ENCODE measurements at places on chromosomes 3 and 15. TPM values are rescaled to one million over a fixed set of nuclear protein-coding genes. Genes with fewer than 3 reads are reported as not detected.

DNA sequence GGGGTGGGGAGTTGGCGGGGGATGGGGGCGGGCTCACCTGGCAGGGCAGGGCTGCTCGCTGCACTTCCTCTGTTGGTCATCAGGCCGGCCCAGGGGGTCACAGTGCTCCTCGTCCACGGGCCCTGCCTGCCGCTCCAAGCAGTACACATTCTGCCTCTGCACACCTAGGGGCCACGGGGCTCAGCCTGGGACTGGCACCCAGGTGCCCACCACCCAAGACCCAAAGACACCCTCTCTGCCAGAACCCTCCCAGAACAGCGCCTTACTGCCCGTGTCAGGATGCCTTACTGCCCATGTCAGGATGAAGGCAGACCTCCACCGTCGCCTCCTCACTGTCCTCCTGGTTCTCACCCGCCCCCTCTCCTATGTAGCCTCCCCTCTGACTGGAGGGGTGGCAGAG lies 43.2 kb downstream of the ADAMTS7 start:
- no peak for DNase-seq

DNA sequence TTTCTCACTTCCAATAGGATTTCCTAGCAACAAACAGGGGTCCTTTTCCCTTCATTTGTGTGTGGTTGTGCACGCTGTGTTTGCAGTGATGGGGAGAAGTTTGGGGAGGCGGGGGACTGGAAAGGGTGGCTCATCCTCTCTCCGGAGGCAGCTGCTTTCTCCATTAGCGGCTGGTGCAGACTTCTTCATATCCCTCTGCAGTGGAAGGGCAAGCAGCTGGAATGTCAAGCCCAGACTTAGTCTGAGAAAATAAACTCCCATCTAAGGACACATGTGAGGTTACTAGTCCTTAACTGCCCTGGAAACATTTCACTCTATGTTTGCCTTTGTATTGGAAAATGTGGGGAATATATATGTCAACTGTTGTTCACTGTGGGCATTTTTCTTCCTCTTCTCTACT lies 467.0 kb upstream of the RASGRP1 start:
- no peak for DNase-seq

GRCh38 chr3:47525617-47526016 lies 12.1 kb upstream of the ELP6 start:
- DNase-seq = no peak

The P2RY13 gene
- not detected for total RNA-seq

The COX17 gene
- 34.1 TPM for total RNA-seq
